ENCODE measurements at places on chromosomes 11 and 22. TPM values are rescaled to one million over a fixed set of nuclear protein-coding genes. Genes with fewer than 3 reads are reported as not detected.

The HSPB2 gene
- total RNA-seq: 0.36 TPM

The DRICH1 gene
- total RNA-seq: not detected

The SLC5A4 gene
- not detected for total RNA-seq

The CHADL gene
- total RNA-seq: 0.18 TPM

The KCNQ1OT1 gene
- total RNA-seq: 1.4 TPM

The IFTAP gene
- total RNA-seq: 18.6 TPM

The MUC6 gene
- total RNA-seq: not detected

The DGCR6L gene
- 51.8 TPM for total RNA-seq

The SLC22A9 gene
- not detected for total RNA-seq

Measured in cardiac atrium fibroblast (primary cell).